CD4-positive, alpha-beta T cell treated with Interleukin-6 at 100 ng/mL for 8 hours (primary cell): ENCODE measurements at places on chromosomes 3 and 15.

DNA sequence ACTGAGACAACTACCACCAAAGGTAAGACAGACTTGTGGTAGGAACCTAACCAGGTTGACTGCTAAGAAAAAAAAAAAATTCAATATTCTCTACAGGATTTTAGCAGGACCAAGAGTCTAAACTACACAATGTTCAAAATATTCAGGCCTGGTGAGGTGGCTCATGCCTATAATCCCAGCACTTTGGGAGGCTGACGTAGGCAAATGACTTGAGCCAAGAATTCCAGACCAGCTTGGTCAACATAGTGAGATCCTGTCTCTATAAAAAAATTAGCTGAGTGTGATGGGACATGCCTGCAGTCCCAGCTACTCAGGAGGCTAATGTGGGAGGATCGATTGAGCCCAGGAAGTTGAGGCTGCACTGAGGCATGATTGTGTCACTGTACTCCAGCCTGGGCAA, 341.6 kb upstream of the WNT5A start:
- no peak for DNase-seq

GRCh38 chr3:105365391-105366325, 1.1 kb upstream of the ALCAM start:
- no peak for DNase-seq

GRCh38 chr15:40042791-40043320, 3.9 kb upstream of the SRP14 start:
- DNase-seq, result no peak

DNA sequence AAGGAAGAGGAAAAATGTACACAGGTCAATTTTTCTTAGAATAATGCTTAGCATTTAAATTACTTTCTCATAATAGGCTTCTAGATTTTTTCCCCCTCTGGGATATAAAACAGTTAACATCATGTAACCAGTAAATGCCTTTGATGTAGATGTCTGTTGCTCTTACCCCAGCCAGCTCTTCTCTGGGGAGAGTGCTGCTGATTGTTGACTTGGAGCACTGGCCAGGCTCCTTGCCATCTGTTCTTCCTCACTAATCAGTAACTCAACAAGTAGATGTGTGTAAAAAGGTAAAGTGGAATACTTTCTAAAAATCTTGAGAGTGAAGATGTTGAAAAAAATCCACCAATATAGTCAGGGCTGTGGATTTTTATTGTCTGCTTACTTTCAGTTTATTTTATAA, 42.2 kb downstream of the RIOX2 start:
- no peak for DNase-seq

- DNase-seq, result no peak
Observed at GRCh38 chr3:59107856-59108815, 58.3 kb upstream of the CFAP20DC start.

GRCh38 chr3:79517766-79518413, 249.9 kb downstream of the ROBO1 start:
- DNase-seq, result no peak

DNA sequence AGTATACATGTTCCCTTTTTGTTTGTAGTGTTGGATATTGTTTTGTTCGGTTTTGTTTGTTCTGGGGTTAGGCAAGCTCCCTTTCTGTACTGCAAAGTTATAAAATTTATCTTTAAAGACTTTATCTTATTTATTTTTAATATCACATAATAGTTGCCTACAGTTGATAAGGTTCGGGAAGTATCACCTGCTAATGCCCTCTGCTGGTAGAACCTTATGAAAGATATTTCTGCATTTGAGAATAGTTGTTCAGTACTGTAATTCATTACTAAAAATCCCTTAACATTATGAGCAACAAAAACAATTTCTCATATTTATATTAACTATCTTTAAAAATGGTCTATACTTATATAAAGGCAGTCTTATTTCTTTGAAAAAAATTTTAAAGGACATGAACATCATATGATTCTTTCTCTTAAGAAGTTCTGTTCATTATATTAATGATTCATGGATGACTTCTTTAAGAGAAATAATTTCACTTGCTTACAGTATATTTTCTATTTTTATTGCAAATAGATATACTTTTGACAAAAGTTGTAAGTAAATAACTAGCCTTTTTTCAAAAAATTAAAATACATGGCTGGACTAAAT, 1126.8 kb downstream of the SI start:
- no peak for DNase-seq

DNA sequence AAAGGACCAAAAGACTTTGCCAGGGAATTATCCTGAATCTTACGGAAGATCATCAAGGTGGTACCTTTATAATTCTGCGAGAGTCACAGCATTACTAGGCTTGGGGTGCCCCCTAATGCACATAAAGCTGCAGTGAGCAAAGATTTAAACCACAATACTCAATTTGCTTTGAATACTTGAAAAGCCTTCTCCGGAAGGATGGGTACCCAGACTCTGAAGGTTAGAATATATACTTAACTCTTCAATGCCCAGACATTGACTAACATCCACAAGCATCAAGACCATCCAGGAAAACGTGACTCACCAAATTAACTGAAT, 117.8 kb upstream of the KCNH8 start:
- no peak for DNase-seq

GRCh38 chr15:84648539-84648938, 5.5 kb downstream of the WDR73 start:
- no peak for DNase-seq

GRCh38 chr3:171402281-171402680, 57.9 kb downstream of the TNIK start:
- DNase-seq, result no peak

- no peak for DNase-seq
Observed at GRCh38 chr3:127209840-127210653, 17.1 kb downstream of the PRR23E start.

- DNase-seq, result no peak
Observed at GRCh38 chr3:99413504-99413903, 224.9 kb upstream of the COL8A1 start.

DNA sequence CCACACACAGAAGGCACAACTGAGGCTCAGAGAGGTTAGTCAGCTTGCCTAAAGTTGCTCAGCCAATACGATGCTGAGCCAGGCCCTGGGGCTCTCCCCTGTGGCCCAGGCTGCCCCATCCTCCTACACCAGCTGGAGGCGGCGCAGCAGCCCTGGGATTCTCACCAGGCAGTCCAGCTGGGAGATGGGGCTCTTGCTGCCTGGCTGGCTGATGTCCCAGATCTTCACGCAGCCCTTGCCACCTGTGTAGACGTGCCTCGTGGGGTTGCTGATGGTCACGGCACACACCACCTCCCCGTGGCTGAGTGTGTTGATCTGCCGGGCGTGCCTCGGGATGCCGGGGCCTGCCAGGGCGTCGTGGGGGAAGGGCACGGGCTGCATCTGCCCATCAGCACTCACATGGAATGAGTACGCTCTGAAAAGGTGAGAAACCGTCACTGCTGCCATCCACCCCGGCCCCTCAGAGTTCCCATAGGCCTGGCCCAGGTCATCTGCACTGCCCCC, 42.8 kb downstream of the TLE3 start:
- DNase-seq, result no peak

- no peak for DNase-seq
Observed at GRCh38 chr3:11810276-11810675, 36.4 kb downstream of the TAMM41 start.

DNA sequence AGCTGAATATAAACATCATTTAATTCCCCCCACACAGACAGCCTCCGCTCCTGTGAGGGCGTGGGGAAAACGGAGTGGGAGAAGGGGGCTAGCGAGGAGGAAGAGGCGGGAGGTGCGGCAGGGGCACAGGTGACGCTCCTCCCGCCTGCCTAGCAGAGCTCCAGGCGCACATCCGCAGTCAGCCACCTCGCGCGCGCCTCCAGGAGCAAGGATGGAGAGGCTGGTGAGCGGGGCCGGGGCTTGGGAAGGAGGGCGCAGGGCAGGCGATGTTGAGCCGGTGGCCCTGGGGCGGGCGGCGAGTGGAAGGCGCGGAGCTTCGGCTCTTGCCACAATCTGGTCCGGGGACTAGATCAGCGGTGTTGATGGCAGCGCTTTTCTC, at the start of gene CD200:
TSS of gene CD200 (plus strand) at position 155 of the 379 bp plus-strand sequence. CDS start at position 212, 57 bp downstream.
- peak; percentile 27 for DNase-seq

DNA sequence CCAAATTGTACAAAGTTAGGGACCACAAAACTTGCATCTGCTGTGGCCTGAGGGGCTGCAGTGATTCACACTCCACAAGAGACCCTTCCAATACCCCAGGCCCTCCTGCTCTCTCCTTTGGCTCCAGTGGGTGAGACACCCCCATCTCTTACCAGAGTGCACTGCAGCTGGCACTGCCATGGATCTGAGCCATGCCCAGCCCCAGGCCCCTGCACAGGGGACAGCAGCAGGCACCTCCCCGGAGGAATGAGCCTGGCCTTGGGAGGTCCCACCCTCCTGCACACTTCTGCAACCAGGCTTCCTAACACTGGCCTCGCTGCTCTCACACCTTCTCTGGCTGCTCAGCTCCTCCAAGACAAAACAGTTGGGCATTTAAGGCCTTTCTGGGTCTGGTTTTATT, 16.3 kb upstream of the TSPAN3 start:
- DNase-seq, result no peak

- no peak for DNase-seq
Observed at GRCh38 chr3:143165211-143165610, 45.6 kb downstream of the CHST2 start.

DNA sequence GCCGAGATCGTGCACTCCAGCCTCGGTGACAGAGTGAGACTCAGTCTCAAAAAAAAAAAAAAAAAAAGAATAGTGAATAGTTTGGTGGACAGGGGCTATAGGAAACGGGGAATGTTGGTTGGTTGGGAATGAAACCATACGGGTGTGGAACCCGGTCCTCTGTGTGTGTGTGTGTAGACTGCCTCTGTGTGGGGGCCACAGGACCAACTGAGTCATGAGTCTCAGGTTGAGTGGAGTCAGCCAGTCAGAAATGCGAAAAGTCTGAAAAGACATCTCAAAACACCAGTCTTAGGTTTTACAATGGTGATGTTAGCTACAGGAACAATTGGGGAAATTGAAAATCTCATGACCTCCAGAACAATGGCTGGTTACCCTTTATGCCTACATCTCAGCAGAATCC, 44.5 kb downstream of the ZDHHC19 start:
- DNase-seq, result no peak
